ENCODE measurements at places on chromosomes 13 and 19.

DNA sequence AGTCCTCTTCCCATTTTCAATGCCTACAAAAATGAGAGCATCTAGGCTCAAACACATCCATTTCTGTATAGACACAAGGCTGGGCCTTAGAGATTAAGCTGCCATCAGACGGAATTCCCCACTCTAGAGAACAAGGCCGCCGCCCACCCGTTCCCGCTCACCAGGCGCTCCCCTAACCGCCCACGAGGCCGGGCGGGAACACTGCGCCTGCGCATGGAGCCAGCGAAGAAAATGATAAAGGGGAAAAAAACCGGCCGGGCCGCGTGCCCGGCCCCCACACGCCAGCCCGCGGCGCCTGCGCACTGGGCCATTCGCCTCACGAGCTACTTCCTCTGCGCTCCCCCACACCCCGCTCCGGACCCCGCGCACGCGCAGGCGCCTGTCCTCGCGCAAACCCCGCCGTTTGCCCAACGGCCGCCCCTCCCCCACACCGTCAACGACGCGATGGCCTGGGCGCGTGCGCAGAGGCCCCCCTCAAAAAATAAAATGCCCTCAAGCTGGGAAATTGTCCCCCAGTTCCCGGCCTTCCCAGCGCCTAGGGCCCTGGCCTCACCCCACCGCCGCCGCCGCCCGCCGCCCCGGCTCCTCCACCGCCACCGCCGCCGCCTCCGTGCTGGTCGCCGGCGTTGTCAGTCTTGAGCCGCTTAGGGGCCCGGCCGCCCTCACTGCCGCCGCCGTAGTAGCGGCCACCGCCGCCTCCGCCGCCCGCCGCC, 483 bp downstream of the HNRNPL start:
- DNase-seq = peak; percentile 98

GRCh38 chr19:30530751-30531150, 158.6 kb downstream of the ZNF536 start:
- no peak for DNase-seq

- no peak for DNase-seq
These were observed 82.0 kb downstream of the TEX26 start for GRCh38 chr13:31014456-31014855.

DNA sequence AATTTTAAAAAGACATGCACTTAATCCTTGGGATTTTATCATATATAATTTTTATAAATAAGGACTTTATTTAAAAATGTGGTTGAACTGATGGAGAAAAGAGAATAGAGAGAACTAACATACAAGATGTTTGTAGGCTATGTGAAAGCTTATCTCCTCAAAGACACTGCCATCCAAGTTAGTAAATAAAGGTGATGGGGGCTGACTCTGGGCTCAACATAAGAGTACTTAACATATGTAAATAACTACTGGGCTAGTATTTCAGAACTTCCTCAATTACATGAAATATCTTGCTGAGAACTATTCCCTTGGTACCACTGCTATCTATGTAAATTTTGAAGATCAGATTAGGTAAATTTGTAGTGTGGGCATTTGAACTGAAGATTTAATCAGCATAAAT, 1017.3 kb upstream of the PCDH20 start:
- DNase-seq = no peak

DNA sequence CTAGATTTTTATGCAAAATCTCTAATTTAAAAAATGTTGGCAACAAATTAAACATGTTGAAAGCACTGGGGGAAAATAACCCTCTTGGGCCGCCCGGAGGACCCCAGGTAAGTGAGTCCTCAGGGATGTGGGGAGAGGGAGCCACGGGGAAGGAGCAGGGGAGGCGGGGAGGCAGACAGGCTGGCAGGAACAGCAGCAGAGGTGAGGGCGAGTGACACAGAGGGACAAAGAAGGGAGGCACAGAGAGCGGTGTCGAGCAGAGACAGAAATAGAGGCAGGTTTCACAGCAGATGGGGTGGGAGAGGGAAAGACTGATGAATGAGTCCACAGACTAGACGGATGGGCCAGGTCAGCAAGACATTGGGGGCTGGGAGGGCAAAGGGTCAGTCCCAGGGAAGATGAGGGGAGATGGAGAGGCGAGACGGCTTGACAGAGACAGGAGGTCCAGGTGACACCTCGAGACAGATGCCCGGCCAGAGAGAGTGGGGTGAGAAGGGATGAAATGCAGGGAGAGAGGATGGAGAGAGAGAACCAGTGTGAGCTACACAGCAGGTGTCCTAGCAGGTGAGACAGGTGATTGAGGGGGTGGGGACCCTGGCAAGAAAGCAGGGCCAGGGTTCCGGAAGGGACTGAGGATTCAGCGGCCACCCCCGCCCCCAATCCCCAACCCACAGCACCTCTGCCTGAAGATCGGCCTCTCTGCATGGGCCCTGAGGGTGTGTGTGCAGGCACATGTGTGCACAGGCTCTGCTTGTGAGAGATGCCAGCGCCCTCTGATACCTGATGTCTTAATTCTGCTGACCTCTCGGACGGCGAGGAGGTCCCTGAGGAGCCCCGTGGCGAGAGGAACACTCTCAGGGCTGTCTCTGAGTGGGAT, 3.8 kb downstream of the LRRC4B start:
- DNase-seq = no peak

All from chondrocyte (in vitro differentiated cells).